Fibroblast of skin of right quadriceps (primary cell): ENCODE measurements at places on chromosomes 12 and 14.

GRCh38 chr12:15404485-15404884 is 82.2 kb downstream of the PTPRO start:
- peak; percentile 68 for DNase-seq

DNA sequence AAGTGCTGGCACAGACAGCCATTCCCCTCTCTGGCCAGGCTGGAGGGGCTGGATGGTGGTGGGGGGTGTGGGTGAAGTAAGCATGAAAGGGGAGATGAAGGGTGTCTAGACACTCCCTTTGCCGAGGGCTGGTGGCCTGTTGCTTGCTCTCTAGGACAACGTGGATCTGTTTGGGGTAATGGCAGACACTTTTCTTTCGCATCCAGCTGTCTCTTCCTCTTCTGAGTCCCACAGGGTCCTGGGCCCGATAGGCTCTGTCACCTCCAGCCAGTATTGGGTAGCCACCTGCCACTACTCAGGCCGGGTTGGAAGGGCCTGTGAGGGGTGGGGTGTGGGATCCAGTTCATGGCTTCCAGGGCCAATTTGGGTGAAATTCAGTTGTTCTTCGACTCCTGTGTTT is 218.1 kb downstream of the CACNA1C start:
- DNase-seq = no peak

- no peak for DNase-seq
These were observed 1002.5 kb downstream of the AACS start for GRCh38 chr12:126067626-126068329.

GRCh38 chr14:63647696-63648410 is 6.2 kb upstream of the WDR89 start:
- no peak for DNase-seq

DNA sequence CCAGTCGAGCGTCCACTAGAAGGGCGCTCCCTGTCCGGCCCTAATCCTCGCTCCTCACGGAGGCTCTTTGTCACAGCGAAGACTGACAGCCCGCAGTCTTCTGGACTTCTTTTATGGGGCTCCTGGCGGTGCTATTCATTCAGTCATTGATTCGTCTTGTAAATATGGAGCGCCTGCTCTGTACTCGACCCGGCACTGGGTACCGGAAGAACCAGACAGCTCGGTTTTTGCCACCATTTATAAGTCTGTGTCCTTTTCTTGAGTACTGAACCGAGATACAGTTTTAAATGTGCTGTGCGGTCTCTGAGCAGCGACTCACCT is 570 bp downstream of the DMAC2L start:
- DNase-seq = no peak

GRCh38 chr12:104055686-104056388 is 5.8 kb upstream of the GLT8D2 start:
- DNase-seq = no peak

GRCh38 chr12:78088391-78088832 is 257.7 kb downstream of the NAV3 start:
- no peak for DNase-seq

DNA sequence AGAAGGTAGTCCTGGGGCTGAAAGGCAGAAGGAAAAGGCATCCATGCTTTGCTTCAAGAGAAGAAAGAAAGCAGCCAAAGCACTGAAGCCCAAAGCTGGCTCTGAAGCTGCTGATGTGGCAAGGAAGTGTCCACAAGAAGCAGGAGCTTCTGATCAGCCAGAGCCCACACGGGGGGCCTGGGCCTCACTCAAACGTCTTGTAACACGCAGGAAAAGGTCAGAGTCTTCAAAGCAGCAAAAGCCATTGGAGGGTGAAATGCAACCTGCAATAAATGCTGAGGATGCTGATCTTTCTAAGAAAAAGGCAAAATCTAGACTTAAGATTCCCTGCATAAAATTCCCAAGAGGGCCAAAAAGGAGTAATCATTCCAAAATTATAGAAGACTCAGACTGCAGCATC is 3.2 kb downstream of the AKAP5 start:
- no peak for DNase-seq

DNA sequence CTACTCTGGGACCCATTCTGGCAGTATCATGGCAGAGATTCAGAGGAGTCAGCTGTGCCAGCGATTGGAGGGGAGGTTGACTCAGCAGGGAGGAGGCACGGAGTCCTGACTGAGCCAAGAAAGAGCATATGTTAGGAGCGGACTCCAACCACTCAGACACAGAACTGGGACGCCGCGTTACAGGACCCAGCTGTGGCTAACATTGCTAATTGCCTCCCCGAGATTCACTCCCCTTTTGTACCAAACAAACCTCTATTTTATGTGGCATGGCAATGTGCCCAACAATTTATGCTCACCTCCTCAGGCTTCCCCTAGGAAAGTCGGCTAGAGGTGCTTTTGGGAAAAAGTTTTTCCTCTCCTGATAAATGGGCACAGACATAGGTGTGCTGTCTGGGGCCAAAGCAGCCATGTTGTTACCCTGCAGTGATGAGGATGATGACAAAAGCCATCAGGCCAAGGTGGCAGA is 15.2 kb upstream of the CLIP1 start:
- DNase-seq = peak; percentile 34

GRCh38 chr14:101774006-101774795 is 12.7 kb downstream of the PPP2R5C start:
- DNase-seq = no peak

DNA sequence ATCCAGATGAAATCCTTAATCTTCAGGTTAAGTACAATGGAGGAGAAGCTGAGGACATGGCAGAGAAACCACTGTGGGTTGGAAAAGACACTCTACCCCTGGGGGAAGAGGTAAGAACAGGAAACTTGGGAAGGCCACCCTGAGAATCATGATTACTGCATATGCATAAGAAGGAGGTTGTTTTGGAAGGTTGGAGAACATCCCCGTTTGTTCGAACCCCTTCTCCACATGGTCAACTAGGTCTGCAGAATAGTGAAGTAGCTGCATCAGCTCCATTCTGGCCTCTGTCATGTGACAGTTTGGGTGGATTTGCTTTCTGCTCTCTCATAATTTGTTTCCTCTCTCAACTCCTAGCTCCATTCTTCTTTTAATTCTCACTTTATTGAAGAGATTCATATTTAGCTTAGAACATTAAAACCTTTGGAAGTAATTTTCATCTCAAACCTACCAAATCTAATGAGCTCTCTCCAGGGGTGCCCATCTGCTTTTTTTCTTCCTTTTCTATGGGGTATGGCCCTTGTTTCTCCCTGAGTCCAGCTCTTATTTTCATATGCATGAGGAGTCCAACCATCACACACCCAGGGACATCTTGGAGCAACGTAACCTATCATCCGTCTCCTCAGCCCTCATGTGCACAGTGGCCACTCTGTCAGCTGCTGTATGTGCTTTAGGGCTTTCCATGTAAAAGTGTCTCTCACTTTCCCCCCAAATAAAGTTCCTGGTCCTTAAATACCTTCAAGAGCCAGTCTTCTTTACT is 820.3 kb downstream of the TMEM121 start:
- no peak for DNase-seq

DNA sequence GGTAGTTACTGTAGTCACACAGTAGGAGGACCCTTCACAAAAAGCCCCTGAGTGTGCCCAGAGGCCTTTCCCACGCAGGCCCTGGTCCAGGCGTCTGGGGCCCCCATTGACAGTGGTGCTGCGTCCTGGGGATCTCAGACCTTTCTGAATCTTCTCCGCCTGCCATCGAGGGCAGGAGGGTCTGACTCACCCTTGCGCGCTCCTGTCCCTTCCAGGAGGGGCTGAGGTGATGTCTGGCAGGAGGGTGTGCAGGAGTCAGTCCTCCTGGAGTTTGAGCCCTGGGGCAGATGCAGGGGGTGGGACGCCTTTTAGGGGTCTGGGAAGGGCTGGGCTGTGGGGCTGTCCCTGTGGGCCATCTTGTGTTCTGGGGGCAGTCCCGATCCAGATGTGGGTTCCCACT is 386.8 kb downstream of the TMEM121 start:
- no peak for DNase-seq

GRCh38 chr12:3697311-3697870 is 55.5 kb downstream of the CRACR2A start:
- DNase-seq = peak; percentile 7

- DNase-seq = no peak
These were observed 770.5 kb downstream of the MED13L start for GRCh38 chr12:115506822-115507559.

- DNase-seq = no peak
These were observed 536.7 kb downstream of the FLRT2 start for GRCh38 chr14:86066651-86067050.

DNA sequence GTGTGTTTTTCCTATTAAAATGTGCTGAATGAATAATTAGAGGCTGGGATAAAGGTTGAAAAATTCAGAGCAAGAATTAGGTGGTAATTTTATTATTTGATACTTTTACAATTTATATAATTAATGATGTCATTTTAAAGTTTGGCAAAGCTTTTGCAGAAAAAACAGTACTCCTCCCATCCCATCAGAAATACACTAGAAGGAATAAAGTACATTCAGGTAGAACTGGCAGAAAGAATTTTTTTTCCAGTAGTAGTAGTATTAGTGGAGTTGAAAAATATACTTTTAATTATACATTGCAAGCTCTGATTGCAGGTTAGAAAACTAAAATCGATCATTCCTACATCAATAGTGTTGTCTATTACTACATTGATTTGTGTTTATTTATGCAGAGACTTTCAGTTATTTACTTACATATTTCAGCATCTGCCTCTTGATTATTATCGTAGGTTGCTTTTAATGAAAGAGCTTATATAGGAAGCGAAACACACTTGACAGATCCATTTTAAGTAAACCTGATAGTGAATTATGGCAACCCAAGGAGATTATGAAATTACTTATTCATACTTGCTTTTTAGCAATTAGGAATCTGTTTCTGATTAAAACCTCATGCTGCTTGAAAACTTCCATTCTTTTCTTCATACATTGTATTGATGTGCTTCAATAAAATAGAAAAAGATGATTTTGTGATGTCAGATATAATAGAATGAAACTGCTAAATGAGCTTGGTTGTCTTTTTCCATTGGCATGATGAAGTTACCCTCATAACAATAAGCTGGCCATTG is 10.1 kb downstream of the FOXG1 start:
- no peak for DNase-seq
